ENCODE measurements at places on chromosomes 12 and 14. TPM values are rescaled to one million over a fixed set of nuclear protein-coding genes. Genes with fewer than 3 reads are reported as not detected.

PCED1B gene
- total RNA-seq = 1.1 TPM

DNA sequence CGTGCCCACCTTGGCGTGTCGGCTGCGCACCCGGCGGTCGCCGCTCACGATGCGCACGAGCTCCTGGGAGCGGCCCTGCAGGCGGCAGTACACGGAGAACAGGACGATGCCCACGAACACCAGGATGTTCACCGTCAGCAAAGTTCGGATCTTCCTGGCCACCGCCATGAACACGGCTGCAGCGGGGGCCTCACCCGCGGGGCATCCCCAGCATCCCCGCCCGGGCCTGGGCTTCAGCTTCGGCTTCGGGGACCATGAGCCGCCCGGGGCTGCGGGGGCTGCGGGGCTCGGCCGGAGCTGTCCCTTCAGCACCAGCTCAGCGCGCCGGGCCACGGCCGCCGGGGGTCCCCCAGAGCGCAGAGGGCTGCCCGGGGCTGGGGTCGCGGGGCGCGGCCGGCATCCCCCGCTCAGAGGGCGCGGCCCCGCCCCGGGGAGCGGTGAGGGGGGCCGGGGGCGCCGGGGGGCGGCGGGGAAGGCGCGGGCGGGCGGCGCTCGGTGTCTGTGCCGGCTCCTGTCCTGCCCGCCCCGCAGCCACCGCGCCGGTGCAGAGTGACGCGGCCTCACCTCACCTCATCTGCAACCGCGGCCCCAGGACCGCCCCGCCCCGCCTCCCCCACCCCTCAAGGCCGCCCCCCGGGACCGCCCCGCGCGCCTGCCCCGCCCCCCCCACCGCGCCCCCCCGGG, at the start of gene GALNT9:
GALNT9 (minus strand) TSS at position 554 of the 684 bp plus-strand sequence; CDS start at position 168, 386 bp downstream.
- DNase-seq = no peak

MIPOL1 gene
- 11.7 TPM for total RNA-seq

RAD9B gene
- 3.1 TPM for total RNA-seq

PPP4R3A gene
- 49.5 TPM for total RNA-seq

SERPINA9 gene
- total RNA-seq = not detected
